Stimulated activated CD4-positive, alpha-beta T cell treated with anti-CD3 and anti-CD28 coated beads, Interleukin-4, amount 100 ng/mL, for 24 hours (primary cell): ENCODE measurements at places on chromosomes 5 and 9.

DNA sequence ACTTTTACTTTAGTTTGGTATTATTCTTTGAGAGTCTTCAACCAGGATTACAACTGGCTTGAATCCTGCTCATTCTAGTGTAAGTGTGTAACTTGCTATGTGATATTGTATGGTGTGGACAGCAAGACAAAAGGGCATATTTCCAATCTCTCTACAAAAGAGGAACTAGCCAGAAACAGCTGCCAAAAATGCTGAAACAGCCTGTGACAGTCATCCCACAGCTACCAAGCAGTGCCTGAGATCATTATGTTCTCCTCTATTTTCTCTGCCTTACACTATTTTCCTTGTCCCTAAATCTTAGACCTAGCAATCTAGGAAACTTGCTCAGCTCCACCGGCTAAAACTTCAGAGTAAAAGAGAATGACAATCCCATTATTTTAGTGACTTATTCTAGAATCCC lies 42.8 kb downstream of the WDR41 start:
- no peak for DNase-seq

GRCh38 chr9:19154135-19154612 lies 26.9 kb upstream of the PLIN2 start:
- DNase-seq, result peak; percentile 14

DNA sequence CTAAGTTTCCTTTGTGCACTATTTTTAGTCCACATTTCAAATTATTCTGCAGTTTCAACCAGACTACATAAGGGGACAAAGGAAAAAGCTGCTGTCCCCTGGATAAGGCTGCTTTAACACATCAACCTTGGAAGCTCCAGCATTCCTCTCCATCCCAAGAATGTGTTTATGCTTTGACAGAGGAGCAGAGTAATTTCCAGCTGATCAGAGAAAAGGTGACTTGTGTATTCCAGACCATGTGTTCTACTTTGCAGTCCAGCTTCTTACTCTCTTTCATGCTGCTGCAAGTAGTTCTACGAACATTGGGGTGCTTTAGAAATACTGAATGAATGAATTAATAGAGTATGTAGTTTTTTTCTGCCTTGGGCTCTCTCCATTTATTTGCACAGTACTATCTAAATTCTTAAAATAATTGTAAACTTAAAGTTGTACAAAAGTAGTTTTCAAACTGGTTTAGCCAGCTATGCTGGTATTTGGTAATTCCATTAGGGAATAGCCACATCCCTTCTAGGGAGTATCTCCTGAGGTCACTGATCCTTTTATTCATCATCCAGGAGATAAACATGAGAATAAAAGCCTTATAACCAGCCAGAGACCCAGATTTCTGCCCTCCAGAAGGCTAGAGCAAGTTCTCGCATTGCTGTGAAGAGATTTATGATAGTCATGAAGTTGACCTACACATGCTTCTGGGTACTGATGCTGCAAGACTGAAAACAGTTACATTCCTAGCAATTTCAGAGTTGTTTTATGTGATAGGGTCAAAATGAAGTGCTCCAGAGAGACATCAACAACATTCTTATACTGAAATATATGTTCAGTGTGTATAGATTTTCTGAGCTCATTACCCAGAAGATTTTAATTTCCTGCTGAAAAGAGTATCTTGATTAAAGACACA lies 215.2 kb downstream of the COMMD10 start:
- DNase-seq, result no peak

- no peak for DNase-seq
These were observed 15.8 kb upstream of the TTC23L start for GRCh38 chr5:34822956-34823715.

DNA sequence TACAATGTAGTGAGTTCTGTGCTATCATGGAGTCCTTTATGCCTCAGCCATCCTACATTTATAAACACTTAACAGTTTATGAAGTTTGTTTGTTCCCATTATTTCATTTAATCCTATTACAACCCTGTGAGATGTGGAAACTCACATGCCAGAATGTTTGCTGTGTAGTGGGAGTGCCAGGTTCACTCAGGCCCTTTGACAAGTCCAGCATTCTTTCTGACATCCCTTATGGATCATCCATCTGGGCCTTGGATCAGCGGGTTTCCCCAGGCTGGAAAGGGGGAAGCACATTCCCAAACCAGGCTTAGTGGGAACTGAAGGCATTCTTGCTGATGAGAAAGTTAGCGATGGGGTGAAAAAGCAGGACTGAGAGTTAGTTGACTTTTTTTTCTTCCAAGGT lies 128.1 kb upstream of the OTULINL start:
- DNase-seq, result no peak

DNA sequence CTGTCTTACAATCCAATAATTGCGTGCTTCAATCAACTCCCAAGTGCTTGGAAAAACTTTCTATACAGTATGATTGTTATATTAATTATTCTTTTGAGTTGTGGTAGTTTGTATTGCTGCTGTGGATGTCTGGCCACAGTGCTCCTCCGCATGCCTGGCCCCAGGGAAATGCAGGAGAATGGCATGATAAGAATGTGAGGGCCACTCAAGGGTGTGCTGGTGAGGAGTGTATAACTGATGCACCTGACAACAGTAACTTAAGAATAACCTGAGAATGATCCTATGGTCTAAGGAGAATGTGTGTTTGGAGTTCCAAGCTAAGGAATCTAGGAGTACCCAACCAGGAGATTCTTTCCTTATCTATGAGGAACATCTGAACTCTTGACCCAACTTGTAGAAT lies 152.9 kb upstream of the APC start:
- DNase-seq, result no peak

DNA sequence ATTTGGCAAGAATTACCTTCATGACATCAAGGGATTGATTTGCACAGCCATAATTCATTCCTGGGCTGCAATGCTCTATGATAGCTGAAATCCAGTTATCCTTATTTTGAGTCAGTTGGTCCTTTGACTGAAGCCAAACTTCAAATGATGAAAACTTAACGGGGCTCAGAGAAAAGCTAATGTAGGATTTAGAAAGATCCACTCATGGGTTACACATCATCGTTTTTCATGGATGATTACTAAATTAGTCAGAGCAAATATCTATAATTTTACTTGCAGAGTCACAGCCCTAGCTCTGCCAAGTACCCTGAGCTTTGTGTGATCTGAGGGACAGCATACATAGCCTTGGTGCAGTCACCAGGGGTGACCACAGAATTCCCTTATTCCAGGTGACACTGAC lies 27.3 kb upstream of the MUSK start:
- DNase-seq, result no peak

- DNase-seq, result no peak
These were observed 73.4 kb upstream of the MELK start for GRCh38 chr9:36499174-36499890.

DNA sequence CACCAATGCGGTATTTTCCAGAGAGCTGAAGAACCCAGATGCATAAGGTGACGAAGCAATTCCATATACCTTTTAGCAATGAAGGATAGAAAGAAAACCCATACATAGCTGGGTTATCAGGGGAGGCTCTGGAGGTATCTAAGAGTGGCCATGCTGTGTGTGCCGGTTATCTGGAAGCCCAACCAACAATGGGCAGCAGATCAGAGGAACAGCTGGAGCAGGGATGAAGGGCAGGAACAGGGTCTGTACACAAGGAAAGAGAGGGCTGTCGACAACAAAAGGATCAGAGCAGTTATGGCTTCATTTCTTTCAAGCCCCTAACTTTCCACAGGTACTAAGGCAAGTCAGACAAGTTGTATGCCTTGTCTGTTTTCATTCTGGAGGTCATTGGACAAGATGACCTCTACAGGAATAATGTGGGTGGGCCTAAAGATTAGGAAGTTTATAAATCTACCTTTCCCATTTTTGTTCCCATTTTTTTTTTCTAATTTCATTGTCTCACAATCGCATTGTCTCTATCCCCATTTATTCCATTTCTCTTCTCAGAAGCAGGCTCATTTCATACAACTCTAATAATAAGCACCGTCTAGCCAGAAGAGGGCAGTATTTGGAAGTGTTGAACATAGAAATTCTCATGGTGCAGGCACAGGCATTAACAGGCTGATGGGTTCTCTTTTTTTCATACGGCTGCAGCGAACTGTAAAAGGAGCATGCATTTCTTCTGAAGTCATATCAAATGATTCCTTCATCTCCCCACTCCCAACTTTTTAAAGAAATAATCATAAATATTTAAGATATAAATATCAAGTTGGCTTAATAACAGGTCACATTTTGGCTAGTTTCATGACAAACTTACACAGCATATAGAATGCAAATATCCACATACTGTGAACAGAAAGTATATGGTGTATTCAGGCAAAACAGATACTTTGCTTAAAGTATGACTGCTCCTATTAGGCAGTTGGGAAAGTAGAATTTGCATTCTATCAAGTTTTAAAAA lies 63.5 kb downstream of the ZNF474 start:
- DNase-seq, result no peak

- no peak for DNase-seq
These were observed 5.6 kb downstream of the DAB2IP start for GRCh38 chr9:121656941-121657470.

GRCh38 chr5:96652769-96653454 lies 9.3 kb upstream of the CAST start:
- no peak for DNase-seq
